ENCODE measurements at places on chromosomes 1 and 21. TPM values are rescaled to one million over a fixed set of nuclear protein-coding genes. Genes with fewer than 3 reads are reported as not detected.
A peak's percentile ranks its signal among the peaks of the same experiment; 100 is the strongest.

DNA sequence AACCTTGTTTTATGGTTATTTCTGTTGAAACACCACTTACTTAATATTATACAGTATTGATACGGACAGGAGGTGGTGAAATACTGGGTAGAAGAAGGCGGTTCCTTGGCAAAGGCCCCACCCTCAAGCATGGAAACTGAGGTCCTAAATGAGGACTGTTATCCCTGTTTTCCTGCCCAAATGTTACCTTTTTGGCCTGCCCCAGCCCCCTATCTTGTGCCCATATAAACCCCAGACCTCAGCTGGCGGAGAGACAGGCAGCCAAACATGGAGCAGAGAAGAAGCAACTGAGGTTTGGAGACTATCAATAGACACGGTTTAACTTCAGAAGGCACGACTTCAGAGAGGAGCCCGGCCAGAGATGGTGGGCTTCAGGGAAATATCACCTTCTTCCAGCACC lies 640.1 kb downstream of the PTPRU start:
- DNase-seq: no peak

DNA sequence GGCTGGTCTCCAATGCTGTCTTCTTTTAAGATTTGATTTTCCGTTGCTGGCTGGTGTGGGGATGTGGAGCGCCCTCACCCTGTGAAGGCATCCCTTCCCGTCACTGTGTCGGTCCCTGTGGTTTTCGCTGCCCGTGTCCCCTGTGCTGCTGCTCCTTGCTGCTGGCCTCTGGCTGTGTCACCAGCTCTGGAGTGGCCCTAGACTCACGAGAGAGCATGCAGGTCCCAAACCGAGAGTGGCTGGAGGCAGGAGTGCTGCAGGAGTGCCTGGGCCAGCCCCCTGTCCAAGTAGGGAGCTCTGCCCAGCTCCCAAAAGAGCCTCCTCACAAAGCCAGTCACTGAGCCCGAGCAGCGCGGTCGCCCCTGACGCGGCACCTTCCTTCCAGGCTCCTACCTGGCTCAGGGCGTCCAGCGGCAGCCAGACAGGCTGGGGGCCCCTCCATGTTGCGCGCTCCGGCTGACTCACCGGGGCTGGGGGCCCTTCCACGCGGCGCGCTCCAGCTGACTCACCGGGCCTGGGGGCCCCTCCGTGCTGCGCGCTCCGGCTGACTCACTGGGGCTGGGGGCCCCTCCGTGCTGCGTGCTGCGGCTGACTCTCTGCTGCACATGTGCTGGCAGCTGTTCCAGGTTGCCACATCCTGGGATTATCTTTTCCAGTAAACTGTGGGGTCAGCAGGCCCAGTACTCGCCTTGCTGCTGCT lies 106.7 kb upstream of the COL6A1 start:
- no peak for DNase-seq

- no peak for DNase-seq
Measured at GRCh38 chr1:30194046-30194619, 529.3 kb downstream of the MATN1 start.

DNA sequence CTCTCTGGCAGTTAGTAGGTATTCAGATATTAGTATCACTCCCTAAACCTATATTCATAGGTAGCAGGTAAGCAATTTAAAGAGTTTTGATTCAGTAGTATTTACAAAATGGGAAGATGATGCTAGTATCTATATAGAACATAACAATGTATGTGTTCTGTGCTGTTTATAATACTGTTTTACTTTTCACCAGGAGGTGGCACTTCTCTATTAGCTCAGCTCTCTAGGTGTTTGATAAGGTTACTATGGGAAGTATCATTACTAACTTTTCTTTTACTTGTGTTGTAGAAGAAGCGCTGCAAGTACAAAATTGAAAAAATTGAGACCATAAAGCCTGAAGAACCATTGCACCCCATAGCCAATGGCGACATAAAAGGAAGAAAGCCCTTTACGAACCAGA lies 49.4 kb upstream of the FASLG start:
- no peak for DNase-seq

- no peak for DNase-seq
Measured at GRCh38 chr1:198153804-198154203, 3.0 kb upstream of the NEK7 start.

The S1PR1 gene
- 54.1 TPM for total RNA-seq

- DNase-seq: no peak
Measured at GRCh38 chr1:73948055-73948454, 249.9 kb downstream of the LRRIQ3 start.

GRCh38 chr1:24322470-24323177 lies 3.5 kb downstream of the GRHL3 start:
- DNase-seq: no peak

DNA sequence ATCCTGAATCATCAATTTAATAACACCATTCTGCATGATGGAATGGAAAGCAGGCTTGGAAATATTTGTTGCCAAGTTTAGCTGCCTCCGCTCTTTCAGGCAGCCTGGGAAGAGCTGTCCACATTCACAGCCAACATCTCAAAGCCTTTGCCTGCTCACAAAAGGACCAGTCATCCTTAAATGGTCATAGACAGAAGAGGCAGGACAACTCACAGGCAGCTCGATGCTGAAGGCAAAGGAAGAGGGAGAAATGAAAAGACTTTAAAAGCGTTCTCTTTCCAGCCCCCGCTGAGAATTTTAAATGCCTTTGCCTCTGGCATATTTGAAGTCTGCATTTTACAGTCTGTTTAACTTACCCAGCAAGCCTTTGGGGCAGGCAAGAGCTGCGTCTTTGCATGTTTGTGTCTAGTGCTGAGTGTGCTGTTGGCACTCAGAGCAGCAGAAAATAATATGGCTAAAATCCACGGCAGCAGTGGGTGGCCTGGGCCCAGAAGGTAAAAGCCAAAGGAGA lies 68.9 kb downstream of the NMNAT2 start:
- peak; percentile 20 for DNase-seq

DNA sequence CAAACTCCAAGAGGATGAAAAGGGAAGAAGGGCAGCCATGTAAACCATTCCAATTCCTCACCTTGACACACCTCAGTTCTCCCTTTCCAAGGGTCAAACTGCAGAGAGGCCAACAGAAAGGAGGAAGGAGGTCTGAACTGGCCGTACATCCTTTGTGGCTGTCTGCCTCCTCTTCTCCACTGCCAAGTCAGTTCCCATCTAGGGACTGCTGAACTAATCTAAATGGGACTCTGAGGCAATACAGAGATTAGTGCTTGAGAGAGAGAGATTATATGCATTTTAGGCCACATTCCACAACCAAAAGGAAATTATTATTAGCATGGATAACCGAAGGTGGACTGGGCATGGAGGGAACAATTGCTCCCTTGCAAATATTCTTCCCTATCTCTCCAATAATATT lies 2.7 kb downstream of the ARHGEF11 start:
- DNase-seq: no peak

GRCh38 chr1:44973645-44974044 lies 12.8 kb downstream of the EIF2B3 start:
- DNase-seq: no peak

The B4GALT2 gene
- 39.9 TPM for total RNA-seq

The IGFN1 gene
- total RNA-seq: not detected

- DNase-seq: peak; percentile 29
Measured at GRCh38 chr1:165842671-165843129, 15.3 kb downstream of the UCK2 start.

DNA sequence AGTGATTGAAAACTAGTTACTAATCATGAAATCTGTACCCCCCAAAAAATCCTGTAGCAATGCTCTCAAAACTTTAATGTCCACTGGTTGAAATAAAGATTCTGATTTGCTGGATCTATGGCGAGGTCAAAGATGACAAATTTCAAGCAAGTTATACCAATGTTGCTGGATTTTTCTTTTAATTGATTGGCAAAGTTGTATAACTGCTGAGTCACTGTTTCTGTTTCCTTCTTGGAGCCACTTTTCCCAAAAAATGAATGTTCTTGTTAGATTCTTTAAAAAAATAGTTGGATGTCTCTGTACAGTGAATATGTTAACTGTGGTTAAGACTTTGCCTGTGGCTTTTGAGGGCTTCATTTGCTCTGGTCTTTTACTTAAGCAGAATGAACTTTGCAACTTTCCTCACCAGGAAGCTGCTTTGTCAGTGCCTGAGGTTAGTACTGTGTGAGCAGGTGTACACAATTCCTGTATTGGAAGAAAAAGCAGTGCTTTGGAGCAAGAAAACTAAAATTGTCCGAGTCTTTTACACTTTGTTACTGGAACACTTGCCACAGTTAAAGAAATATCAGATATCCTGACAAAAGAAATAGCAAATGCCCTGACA lies 1211.9 kb downstream of the MRPL39 start:
- DNase-seq: no peak

GRCh38 chr1:208450958-208451357 lies 206.8 kb upstream of the PLXNA2 start:
- no peak for DNase-seq

DNA sequence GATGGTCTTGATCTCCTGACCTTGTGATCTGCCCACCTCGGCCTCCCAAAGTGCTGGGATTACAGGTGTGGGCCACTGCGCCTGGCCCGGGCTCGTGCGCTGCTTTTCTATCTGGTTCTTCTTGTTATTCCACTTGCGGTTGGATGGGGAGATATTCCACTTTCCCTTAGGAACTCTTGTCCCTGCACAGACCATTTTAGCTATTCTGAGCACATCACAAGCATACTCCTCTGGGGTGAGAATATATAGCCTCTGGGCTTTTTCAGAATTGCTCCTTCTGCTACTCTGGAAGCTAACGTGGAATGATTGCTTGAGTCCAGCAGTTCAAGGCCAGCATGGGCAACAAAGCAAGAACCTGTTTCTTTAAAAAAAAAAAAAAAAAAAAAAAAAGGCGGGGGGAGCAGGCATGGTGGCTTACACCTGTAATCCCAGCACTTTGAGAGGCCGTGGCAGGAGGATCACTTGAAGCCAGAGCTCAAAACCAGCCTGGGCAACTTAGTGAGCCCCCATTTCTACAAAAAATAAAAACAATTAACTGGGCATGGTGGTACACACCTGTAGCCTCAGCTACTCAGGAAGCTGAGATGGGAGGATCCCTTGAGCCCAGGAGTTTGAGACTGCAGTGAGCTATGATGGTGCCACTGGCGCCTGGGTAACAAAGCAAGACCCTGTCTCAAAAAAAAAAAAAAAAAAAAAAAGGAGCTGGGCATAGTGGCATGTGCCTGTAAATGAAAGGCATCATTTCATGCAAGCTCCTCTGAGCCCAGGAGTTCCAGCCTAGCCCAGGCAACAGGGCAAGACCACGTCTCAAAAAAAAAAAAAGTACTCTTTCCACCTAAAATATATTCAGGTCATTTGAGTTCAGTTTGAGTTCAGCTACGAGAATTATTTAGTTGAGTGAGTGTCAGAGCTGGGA lies 11.8 kb upstream of the PGD start:
- DNase-seq: no peak

DNA sequence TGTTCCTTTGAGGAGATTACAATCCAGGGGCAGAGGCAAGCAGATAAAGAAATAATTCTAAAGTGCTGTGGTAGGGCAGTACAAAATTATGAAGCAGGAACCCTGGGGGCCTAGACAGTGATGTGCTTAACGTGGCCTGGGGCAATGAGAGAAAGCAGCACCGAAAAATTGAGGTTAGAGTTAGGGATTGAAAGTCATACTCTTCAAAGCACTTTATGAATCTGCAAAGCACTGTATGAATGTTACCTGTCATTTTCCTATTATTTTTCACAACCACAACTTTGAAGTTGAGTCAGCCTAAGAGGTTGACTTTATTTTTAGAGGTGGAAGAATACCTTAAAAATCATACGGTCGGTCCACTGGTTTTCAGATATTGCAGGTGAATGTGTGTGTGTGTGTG lies 183.4 kb upstream of the NFIA start:
- DNase-seq: no peak

- no peak for DNase-seq
Measured at GRCh38 chr1:203703586-203703985, 61.4 kb upstream of the LAX1 start.

GRCh38 chr1:155759966-155760630 lies 71.2 kb downstream of the DAP3 start:
- DNase-seq: no peak

The PLA2G2A gene
- total RNA-seq: 200 TPM

DNA sequence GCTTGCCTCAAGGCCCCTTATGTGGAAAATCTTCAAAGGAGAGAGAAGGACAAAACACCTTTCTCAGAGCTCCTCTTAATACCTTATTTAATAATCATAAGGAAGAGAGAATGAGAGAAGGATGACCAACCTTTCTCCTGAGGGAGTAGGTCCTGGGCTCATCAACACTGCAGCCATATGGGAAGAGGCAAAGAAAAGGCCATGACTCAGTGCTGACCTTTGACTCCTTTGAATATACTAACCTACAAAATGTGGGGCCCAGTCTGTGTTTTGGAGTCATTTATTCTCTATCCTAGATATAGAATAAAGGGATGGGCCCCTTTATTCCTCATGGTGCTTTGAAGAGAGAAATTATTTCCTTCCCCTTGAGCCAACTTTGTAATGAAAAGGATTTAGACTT lies 38.3 kb downstream of the CAMSAP2 start:
- no peak for DNase-seq

The SV2A gene
- total RNA-seq: 0.34 TPM

- DNase-seq: no peak
Measured at GRCh38 chr21:35925497-35925896, 134.8 kb downstream of the SETD4 start.

The RXRG gene
- total RNA-seq: 10.2 TPM

DNA sequence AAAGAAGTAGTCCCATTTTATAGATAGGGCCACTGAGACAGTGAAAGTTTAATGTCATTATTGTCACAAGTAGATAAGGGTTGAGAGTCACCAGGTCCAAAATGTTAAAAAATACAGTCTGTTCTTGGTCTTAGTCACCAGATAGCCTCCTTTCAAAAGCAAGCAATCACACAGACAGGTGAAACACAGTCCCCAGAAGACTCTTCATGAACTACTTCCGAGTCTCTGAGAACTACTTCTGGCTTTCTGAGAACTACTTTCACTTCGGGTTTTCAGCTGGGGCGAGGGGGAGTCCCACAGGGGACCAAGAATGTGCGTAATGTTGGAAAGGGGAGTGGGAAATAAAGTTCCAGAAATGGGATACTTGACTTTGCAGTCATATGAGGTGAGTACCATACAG lies 143.2 kb downstream of the HHIPL2 start:
- DNase-seq: no peak

The SH3BGR gene
- 119 TPM for total RNA-seq

- no peak for DNase-seq
Measured at GRCh38 chr21:31543191-31543590, 116.3 kb upstream of the SOD1 start.

The SPATA46 gene
- not detected for total RNA-seq

The DENND2C gene
- 4.0 TPM for total RNA-seq

The C4BPA gene
- total RNA-seq: not detected

GRCh38 chr21:37408464-37409193 lies 42.1 kb downstream of the DYRK1A start:
- no peak for DNase-seq
